ENCODE measurements at places on chromosomes 11 and 22.

DNA sequence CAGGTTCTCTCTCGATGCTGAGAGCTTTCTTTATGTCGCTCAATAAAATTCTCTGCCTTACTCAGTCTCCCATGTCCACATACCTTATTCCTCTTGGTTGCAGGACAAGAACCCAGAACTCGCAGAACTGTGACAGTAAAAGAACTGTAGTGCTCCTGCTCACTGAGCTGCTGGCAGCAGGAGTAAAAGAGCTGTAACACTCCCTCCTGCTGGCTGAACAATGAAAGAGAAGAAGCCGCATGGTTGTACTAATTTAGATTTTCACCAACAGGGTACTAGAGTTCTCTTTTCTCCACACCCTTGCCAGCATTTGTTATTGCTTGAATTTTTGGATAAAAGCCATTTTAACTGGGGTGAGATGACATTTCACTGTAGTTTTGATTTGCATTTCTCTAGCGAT, 433.2 kb downstream of the GUCY1A2 start:
- no peak for DNase-seq

DNA sequence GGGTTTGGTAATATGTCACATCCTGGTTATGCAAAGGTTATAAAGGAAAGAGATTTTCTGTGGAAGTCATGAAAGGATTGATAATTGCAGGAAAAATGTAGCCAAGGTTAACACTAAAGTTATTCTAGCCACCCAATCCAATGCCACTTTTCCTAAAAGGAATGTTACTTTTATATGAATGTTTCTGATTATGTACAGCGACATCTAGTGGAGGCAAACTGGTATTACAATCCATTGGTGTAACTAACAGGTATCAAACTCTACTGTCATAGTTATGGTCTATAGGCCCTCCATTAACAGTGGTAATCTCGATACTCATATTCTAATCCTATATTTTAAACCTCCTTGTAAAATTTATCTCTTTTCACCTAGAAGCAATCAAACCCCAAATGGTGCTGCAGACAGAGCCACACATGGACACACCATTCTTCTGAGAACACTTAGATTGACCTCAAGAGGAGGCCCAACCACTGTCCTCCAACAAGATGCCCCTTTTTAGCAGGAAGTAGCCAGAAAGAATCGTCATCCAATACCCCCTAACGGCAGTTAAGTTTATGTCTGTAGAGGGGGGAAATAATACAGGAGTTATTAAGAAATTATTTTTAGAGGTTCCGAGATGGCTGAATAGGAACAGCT, 74.9 kb upstream of the RAG2 start:
- no peak for DNase-seq

- DNase-seq = no peak
These were observed 44.2 kb upstream of the SMTN start for GRCh38 chr22:31036671-31037550.

GRCh38 chr11:22763166-22763565, 66.4 kb downstream of the SVIP start:
- no peak for DNase-seq

DNA sequence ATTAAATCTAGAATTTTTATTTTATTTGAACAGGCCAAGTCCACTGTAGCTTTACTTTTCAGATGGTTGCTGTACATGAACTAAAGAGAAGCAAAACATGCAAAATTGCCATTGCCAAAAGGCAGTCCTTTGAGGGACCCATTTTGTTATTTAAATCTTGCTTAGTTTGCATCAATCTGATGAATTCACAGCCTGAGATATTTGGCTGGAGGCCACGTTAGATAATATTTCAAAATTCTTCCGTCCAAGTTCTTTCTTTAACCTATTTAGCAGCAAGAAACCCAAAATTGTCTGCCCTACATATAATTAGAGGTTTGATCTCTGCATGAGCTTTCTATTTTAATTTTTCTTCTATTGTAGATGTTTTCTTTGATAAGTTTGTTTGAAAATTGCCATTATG, 1706.9 kb upstream of the RAG2 start:
- no peak for DNase-seq
